GOT3 (cell line): ENCODE measurements at places on chromosomes 4 and X.

DNA sequence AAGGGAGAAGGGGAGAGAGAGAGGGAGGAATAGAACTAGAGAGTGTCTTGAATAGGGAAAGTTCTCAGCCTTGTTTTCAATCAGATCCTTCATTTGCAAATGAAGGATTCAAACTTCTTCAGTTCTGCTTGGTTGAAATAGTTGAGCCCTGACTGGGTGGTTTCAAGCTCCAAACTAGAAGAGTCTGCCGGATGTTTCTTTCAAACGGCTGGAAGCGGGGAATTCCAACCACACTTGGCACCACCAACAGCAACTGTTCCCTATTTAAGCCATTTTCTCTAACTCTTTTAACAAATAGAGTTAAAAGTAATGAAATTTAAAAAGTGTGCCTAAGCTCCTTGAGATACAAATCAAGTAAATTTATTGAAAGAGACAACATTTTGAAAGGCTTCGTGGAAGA, 67.5 kb upstream of the DDX60 start:
- no peak for DNase-seq

DNA sequence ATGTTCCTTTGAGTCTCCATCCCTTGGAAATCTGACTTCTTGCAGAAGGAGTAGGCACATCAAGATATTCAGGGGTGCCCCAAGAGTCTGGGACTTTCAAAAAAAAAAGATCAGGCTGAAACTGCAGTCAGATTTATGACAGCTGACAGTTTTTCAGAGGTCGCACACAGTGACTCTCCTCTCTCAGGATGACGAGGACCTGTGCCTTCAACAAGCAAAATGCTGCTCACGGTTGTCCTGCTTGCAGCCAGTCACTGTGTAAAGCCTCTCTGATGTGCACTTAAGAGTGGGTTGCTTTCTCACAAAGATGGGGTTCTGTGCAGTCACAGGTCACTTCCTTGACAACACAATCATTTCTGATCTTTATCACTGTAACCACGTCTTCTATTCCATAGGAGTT, 178.2 kb downstream of the PTTG2 start:
- DNase-seq: no peak

DNA sequence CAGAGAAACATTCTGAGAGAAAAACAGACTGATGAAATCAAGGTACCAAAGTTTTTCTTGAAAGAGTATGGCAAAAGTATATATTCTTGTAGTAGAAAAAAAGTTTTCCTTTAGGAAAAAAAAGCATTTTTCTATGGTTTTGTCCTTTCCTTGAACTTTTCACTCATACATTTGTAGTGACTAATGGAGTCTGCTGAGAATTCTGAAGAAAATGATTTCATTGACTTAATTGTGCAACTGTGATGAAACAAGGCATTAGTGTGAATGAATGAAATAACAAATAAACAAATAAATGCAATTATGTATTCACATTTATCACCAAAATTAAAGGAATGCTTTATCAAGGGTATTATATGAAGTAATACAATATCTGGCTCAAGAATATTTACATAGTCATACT, 5.7 kb downstream of the CSN1S1 start:
- DNase-seq: no peak

- no peak for DNase-seq
Observed at GRCh38 chr4:158821228-158821971, 52.6 kb downstream of the FNIP2 start.

- no peak for DNase-seq
Observed at GRCh38 chr4:141812158-141812557, 175.8 kb downstream of the IL15 start.

GRCh38 chr4:59597536-59598329, 1602.4 kb upstream of the ADGRL3 start:
- no peak for DNase-seq

- DNase-seq: no peak
Observed at GRCh38 chr4:4735136-4735750, 124.2 kb upstream of the MSX1 start.

- no peak for DNase-seq
Observed at GRCh38 chr4:99630857-99631360, 26.7 kb downstream of the C4orf54 start.

DNA sequence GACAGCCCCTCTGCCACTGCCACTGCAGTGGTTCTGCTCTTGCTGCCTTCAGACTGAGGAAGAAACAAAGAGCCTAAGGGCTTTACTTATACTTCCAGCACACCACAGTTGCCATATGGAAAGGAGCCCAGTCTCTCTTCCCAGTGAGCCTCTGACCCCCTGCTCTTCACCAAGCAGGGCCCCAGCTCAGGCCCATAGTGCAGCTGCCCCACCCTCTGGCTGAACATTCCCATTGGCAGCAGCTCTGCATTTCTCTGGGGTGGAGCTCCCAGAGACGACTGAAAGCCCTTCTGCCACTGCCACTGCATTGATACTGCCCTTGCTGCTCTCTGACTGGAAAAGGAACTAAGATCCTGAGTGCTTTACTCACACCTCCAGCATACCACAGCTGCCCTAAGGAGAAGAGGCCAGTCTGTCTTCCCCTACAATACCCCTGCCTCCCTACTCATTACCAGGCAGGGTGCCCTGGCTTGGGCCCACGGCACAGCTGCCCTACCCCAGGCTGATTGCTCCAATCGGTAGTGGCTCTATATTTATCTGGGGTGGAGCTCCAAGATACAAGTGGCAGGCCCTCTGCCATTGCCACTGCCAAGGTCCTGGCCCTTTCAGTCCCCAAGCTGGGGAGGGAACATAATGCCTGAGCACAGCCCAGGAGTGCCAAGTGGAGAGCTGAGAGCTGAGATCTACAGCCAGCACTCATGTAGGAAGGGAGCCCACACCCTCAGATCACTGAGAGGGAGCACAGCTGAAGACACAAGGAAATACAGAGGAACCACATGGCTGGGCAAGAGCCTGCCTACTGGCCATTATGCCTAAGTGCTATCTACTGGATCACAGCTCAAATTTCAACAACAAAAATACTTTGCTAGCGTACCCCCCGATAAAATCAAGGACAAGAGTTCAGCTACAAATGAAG, 36.0 kb downstream of the AWAT2 start:
- DNase-seq: no peak

DNA sequence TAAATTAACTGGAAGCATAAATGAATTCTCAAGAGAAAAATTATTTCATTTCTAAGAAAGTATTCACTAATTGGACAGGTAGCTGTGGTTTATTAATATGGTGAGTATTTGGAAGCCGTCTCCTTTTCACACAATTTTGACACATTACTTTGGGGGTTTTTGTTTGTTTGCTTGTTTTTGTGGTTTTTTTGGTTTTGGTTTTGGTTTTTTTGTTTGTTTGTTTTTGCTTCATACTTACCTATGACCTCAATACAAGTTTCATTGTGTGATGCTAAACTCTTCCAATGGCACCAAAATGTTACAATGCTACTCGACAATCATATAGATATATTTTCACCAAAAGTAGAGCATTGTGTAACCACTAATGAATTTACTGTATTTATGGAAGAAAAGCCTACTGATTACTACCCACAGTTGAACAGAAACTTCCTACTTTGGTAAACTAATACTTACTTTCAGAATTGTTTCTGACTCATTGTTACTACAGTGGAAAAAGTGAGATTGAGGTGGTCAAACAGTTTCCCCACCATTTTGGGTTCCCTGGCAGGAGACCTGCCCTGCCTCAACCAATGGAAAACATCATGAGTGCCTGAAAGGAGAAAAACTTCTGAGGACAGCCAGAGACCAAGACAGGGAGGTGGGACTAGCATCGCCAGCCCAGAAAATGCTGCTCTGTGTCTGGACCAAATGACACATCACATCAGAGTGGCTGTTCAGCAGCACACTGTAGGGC, 443.1 kb downstream of the HNRNPD start:
- no peak for DNase-seq

- no peak for DNase-seq
Observed at GRCh38 chr4:26583538-26583864, 383 bp upstream of the TBC1D19 start.

- no peak for DNase-seq
Observed at GRCh38 chr4:56448301-56448700, 12.2 kb downstream of the PAICS start.

- no peak for DNase-seq
Observed at GRCh38 chr4:118034053-118034785, at the start of gene NDST3. Gene NDST3, plus strand, starts transcription at chr4:118034486. Its CDS starts 19,425 bp downstream, at chr4:118053911.

- DNase-seq: no peak
Observed at GRCh38 chr4:126850286-126850685, 782.5 kb upstream of the INTU start.

DNA sequence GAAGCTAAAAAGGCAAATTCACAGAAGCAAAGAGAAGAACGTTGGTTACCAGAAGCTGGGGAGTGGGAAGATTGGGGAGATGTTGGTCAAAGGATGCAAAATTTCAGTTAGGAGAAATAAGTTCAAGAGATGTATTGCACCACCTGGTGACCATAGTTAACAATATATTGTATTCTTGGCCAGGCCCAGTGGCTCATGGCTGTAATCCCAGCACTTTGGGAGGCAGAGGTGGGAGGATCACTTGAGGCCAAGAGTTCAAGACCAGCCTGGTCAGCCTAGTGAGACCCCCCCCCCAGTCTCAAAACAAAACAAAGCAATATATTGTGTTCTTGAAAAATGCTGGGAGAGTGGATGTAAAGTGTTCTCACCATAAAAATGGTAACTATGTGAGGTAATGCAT, 67.9 kb downstream of the TAB3 start:
- DNase-seq: no peak

DNA sequence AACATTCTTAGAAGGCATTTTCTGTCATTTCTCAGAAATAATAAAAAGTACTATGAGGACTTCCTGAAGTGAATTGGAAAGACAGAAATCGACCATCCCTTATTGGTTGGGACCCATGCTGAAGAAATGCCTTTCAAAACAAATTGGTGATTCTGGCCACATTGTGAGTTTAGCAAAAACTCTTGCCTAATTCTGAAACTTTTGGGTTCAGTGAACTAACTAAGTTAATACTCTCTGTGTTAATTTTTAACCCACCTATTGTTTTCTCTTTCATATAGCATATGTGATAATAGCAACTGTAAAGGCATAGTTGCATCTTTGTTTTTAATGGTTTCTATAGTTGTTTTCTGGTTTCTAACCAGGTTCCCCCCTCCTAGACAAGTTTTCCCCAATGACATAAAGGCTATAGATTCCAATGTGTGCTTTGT, 129.3 kb upstream of the FAT1 start:
- no peak for DNase-seq

DNA sequence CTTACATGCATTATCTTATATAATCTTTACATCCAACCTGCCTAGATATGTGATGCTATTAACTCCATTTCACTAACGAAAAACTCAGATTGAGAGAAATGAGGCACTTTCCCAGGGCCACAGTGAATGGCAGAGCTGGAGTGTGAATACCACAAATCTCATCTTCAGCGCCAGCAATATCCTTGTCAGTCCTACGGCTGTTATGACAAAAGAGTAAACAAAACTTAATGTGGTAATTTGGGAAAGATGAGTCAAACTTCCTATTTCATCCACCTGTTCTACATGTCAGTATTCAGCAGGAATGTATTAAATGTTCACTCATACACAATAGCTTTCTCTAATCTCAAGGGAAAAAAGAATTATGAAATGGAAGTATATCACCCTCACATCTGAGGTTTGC, 56.9 kb downstream of the FAT1 start:
- no peak for DNase-seq

DNA sequence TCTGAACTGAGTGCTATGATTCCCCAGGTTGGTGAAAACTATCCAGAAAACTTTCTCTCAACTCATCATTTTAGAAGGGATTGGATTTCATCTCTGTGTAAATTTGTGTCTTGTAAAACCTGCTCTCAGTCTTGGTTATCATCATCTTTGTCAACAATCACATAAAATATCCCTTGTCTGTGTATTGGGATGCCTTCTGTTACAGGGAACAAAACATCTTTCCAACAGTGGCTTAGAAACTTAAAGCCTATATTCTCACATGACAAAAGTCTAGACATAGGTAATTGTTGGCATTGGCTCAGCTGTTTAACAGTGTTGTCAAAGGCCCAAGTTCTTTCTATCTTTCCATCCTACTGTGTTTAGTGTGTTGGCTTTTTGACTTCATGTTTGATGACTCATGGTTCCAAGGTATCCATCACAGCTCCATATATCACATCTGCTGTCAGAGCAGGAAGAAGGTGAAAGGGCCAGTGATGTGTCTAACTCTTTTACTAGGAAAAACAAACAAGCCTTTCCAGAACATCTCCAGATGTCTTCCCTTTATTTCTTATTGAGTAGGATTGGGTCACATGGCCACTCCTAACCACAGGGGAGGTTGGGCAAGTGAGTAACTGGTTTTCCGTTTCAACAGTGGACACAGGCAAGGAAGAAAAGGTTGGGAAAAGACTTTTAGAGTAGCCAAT, 65.0 kb downstream of the PHEX start:
- DNase-seq: peak; percentile 24

DNA sequence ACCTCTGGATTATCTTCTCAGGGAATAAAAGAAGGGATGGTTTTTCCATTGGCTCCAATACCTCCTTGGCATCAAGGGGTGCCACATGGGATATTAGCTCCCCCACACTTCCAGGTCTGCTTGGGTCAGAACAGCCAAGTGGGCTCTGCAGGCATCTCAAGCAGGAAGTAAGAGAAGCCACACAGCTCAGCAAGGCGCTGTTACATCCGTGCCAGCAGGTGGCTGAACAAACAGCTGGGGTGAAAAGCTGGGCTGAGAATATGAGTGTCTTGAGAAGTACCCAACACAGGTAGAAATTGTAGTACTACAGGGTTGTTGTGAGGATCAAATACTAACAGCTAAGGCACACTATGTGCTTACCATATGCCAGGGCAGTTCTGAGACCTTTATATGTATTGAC, 76.7 kb upstream of the TMEM150C start:
- no peak for DNase-seq

DNA sequence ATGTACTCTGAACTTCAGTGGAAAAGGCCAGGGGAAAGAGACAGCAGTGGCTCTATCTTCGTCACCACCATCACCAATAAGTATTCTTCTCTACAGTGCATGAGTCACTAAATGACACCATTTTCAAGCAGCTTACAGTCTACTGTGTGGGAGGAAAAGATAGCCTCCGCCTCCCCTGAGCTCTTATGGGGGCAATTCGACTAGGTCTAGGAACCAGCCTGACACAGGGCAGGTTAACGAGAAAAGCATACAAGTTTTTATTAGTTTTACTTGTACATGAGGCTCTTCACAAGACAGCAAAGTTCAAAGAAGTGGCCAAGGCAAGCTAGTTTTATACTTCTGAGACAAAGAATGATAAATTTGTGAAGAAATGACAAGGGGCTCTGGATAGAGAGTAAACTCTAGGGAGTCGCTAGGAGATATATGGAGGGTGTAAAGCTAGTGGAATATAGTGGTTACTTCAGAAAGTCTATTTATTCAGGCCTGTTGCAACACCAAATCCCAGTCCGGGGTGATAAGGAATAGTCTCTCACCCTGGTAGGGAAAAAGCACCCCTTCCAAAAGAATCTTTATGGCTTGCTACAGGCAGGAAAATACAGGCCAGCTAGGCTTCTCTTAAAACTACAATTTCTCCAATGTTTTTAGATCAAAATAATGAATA, 49.7 kb downstream of the SCD5 start:
- no peak for DNase-seq
